Lower lobe of right lung (tissue), 2 donors: ENCODE measurements at places on chromosomes 5 and 9.

- peaks cover 23% of the 10 kb centered on the region for H3K4me1 ChIP-seq
- DNase-seq, result peak; percentile 91
- no peak overlapping the region for H3K4me3 ChIP-seq
- H3K36me3 ChIP-seq, result no peaks in the 10 kb centered on the region
- no peaks in the 10 kb centered on the region for H3K27me3 ChIP-seq
- peak overlapping the region; percentile 46 for H3K27ac ChIP-seq
These were observed 136.9 kb upstream of the ANKH start for GRCh38 chr5:15008476-15008875.

- no peak overlapping the region for H3K27ac ChIP-seq
- no peaks in the 10 kb centered on the region for H3K4me1 ChIP-seq
- no peaks in the 10 kb centered on the region for H3K27me3 ChIP-seq
- H3K4me3 ChIP-seq, result no peak overlapping the region
These were observed 107.3 kb downstream of the ZDHHC21 start for GRCh38 chr9:14585730-14586473.

DNA sequence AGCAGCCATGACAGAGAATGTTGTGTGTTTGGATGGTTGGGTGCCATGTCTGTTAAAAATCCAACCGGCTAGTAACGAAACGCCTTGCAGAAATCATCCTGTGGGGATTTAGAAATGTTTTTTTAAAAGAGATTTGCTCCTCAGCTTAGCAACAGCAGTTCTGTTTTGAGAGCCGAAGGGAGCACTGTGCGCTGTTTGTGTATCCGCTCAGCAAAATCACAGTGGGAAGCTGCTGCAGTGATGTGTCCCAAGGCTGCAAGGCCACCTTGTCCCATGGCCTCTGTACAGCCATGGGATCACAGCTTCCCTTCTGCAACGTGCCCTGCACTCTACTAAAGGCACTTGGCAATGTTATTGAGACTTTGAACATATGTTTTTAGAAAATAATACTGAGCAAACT, 40.9 kb downstream of the TRIO start:
- no peak overlapping the region for H3K4me3 ChIP-seq
- peak overlapping the region; percentile 70 for H3K27ac ChIP-seq
- no peaks in the 10 kb centered on the region for H3K27me3 ChIP-seq
- H3K36me3 ChIP-seq, result no peaks in the 10 kb centered on the region
- peaks cover 70% of the 10 kb centered on the region for H3K4me1 ChIP-seq

DNA sequence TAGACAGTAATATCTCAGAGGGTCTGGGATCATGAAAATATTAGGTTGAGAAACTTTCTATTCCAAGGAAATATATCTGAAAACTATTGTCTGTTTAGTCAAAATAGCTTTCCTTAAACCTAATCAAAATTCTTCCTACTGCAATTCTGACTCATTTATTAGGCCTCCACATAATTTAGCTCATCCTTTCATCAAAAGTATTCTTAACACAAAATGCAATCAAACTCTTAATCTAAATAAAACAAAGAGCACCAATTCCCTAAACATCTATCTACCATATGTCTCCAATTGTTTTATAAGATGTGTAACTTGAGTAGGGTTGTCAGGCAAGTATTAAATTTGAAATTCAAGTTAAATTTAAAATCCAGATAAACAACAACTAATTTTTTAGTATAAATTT, 142.1 kb downstream of the PLK2 start:
- H3K4me3 ChIP-seq, result no peak overlapping the region
- H3K36me3 ChIP-seq, result no peaks in the 10 kb centered on the region
- H3K27me3 ChIP-seq, result no peaks in the 10 kb centered on the region
- DNase-seq, result no peak
- H3K4me1 ChIP-seq, result no peaks in the 10 kb centered on the region

GRCh38 chr9:100729336-100729895, 151.5 kb downstream of the CAVIN4 start:
- H3K36me3 ChIP-seq, result no peaks in the 10 kb centered on the region
- H3K4me1 ChIP-seq, result no peaks in the 10 kb centered on the region

DNA sequence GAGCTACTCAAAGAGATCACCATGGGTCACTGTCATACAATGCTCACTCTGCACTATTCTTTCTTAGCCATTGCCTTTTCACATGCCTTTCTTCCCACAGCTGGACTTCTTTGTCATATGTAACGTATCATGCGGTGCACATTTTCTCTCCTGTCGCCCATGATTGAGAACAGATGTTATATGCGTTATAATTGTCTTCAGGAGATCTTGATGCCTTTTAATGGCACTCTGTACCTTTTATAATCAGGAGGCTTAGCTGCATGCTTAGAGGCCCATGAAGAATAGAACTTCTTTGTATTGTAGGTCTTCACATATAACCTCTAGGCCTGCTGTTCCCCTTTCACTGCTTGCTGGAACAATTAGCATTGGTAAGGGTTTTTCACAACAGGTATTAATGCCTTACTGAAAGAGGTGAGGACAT, 436.1 kb downstream of the CDH10 start:
- no peaks in the 10 kb centered on the region for H3K4me1 ChIP-seq
- H3K36me3 ChIP-seq, result no peaks in the 10 kb centered on the region
- no peak overlapping the region for H3K4me3 ChIP-seq
- no peak overlapping the region for H3K27ac ChIP-seq

DNA sequence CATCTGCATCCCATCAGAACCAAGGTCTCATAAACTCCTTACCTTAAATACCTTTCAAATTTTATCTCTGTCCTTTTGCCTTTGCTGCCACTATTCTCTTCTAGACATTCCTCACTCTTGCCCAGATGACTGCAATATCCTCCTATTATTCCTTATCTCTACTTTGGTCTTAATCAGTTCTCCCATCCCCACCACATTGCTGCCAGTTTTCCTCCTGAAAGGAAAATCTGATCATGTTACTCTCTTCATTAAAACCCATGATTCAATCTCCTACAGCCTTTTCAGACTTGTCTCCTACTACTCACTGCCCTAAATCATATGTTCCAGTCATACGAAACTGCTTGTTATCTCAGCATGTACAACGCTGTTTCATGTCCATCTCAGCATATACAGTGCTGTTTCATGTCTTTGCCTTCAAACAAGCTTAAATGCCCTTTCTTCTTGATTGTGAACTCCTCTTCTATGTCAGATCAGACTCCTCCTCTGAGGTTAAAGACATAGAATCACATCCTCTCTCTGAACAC, 152.6 kb upstream of the FST start:
- no peaks in the 10 kb centered on the region for H3K36me3 ChIP-seq
- H3K27ac ChIP-seq, result no peak overlapping the region
- no peaks in the 10 kb centered on the region for H3K27me3 ChIP-seq
- H3K4me1 ChIP-seq, result no peaks in the 10 kb centered on the region

DNA sequence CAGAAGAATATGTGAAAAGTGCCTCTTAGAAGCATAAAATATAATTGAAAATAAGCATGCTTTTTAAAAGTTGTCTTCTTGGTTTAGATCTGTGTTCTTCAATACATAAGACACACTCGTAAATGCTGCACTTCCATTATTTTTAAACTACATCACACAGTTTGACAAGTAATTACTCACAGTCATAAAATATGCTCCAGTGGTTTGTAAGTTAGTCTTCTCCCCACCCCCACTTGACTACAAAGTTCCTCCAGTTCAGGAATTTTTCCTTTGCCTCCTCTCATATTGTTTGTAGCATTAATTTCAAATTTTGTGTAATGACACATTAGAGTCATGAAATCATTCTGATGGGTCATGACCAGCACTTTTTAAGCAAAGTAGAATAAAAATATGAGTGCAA, 60.3 kb upstream of the PTGER4 start:
- no peaks in the 10 kb centered on the region for H3K27me3 ChIP-seq
- H3K36me3 ChIP-seq, result no peaks in the 10 kb centered on the region
- no peak for DNase-seq
- H3K4me1 ChIP-seq, result no peaks in the 10 kb centered on the region
- H3K4me3 ChIP-seq, result no peak overlapping the region
- no peak overlapping the region for H3K27ac ChIP-seq

DNA sequence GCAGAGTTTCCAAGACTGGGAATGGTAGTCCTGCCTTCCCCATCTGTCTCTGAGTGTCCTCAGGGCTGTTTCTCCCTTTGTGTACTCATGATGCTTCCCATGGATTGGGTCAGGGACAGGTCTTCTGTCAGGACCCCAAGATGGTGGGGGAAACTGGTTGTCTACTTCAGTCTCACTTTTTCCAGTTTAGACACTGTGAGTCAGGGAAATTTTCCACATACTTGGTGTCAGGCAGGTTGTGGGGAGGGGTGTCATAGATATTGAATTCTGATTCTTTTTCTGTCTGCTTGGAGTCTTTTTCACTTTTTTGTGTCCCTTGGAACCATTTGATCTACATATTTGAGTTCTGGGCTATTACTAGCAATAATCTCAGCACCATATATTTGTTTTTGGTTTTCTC, 10.3 kb downstream of the POLK start:
- H3K27ac ChIP-seq, result no peak overlapping the region
- H3K36me3 ChIP-seq, result no peaks in the 10 kb centered on the region
- H3K4me1 ChIP-seq, result peaks cover 5% of the 10 kb centered on the region
- H3K27me3 ChIP-seq, result no peaks in the 10 kb centered on the region
- no peak overlapping the region for H3K4me3 ChIP-seq

DNA sequence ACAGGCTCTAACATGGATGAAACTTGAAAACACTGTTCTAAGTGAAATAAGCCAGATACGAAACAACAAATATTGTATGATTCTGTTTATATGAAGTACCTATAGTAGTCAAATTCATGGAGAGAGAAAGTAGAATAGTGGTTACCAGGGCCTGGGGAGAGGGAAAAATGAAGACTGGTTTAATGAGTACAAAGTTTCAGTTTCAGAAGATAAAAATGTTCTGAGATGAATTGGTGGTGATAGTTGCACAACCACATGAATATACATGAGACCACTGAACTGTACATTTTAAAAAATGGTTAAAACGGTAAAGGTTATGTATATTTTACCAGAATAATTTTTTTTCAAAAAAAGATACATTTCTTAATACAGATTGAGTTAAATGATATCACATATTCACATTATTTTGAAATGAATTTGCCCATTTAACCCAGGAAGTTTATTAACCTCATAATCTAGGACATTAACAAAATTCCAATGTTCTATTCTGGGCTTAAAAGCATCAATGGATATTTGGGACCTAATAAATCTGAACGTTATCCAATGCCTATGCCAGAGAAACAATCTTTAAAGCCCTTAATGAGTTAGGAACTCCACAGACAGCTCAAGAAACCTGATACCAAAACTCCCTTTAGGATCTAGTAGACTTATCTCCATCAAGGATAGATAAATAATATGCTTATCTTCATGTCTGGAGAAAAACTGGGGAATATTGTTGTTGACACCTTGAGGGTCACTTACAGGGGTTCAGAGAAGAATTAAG, 521.3 kb downstream of the EFNA5 start:
- no peak overlapping the region for H3K4me3 ChIP-seq
- H3K4me1 ChIP-seq, result no peaks in the 10 kb centered on the region
- H3K27me3 ChIP-seq, result no peaks in the 10 kb centered on the region
- H3K27ac ChIP-seq, result no peak overlapping the region

DNA sequence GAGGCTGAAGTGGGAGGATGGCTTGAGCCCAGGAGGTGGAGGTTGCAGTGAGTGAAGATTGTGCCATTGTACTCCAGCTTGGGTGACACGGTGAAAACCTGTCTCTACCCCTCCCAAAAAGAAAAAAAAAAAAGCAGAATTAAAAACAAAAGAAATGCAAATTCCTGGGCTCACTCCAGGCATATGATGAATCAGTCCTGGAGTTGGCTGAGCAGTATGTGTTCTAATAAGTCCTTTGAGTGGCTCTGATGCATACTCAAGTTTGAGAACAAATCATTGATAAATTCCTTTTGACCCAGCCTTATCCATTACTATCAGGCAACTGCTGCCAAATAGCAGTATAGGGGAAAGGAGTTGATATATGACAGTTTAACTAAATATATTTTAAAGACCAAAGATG, 28.3 kb downstream of the UHRF2 start:
- H3K4me3 ChIP-seq, result no peak overlapping the region
- H3K36me3 ChIP-seq, result peaks cover 5% of the 10 kb centered on the region
- DNase-seq, result no peak

DNA sequence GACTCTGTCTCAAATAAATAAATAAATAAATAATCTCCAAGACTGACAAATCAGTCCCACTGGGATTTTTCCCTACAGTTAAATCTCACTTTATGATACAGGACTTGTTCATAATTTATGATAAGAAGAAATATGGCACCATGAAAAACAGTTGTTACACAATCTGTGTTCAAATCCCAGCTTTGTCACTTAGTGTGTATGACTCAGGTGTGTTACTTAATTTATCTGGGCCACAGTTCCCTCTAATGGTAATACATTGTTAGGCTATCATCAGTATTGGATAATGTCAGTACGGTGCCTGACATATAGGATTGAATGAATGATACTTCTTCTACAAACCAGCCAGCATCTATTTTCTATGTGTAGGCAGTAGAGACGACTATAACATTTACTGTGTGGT, 23.1 kb downstream of the SLC36A3 start:
- DNase-seq, result no peak
- no peaks in the 10 kb centered on the region for H3K36me3 ChIP-seq
- H3K27ac ChIP-seq, result no peak overlapping the region

- peak overlapping the region; percentile 69 for H3K27ac ChIP-seq
- DNase-seq, result peak; percentile 45
- H3K36me3 ChIP-seq, result no peaks in the 10 kb centered on the region
- no peak overlapping the region for H3K4me3 ChIP-seq
These were observed 96.5 kb downstream of the DAPK1 start for GRCh38 chr9:87594194-87594593.

DNA sequence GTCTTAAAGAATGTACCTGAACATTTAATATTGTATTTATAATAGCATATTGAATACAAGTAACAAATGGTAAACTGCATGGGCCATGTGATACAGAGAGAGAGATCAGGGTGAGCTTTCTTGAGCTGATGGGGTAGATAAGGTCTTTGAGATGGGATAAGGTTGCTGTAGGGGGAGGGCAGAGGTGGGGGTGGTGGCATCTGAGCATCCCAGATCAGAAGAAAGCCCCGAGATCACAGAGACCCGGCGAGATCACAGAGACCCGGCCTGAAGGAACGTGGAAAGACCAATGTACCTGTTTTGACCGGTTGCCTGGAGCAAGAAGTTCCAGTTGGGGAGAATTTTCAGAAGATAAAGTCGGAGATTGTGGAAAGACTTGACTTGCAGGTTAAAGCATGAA, 6.6 kb downstream of the SMARCA2 start:
- no peak overlapping the region for H3K4me3 ChIP-seq
- no peak for DNase-seq
- no peaks in the 10 kb centered on the region for H3K27me3 ChIP-seq
- peaks cover 82% of the 10 kb centered on the region for H3K4me1 ChIP-seq
- peak overlapping the region; percentile 4 for H3K27ac ChIP-seq

- H3K4me3 ChIP-seq, result no peak overlapping the region
- no peaks in the 10 kb centered on the region for H3K36me3 ChIP-seq
- H3K27ac ChIP-seq, result no peak overlapping the region
- H3K4me1 ChIP-seq, result no peaks in the 10 kb centered on the region
- DNase-seq, result no peak
- H3K27me3 ChIP-seq, result no peaks in the 10 kb centered on the region
These were observed 212.7 kb upstream of the CD180 start for GRCh38 chr5:67409126-67409777.

DNA sequence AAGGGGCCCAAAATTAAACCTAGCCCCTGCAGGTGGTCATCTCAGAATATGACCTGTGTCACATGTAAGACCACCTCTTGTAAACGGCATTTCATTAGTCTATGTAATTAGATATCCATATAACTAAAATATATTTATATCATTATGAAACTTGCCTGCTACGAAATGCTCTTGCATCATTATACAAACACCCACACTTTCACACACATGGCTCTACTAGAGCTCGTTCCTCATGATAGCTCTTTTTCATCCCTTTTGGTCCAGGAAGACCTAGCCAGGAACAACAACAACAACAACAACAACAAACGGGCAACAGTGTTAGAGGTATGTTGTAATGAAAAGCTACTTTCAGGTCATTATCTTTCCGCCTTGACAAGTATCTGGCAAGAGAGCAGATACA, 58.6 kb downstream of the LHFPL2 start:
- H3K27me3 ChIP-seq, result no peaks in the 10 kb centered on the region
- H3K27ac ChIP-seq, result no peak overlapping the region
- H3K4me3 ChIP-seq, result no peak overlapping the region
- DNase-seq, result no peak
- no peaks in the 10 kb centered on the region for H3K36me3 ChIP-seq
